ENCODE measurements at places on chromosomes 16 and 17.

DNA sequence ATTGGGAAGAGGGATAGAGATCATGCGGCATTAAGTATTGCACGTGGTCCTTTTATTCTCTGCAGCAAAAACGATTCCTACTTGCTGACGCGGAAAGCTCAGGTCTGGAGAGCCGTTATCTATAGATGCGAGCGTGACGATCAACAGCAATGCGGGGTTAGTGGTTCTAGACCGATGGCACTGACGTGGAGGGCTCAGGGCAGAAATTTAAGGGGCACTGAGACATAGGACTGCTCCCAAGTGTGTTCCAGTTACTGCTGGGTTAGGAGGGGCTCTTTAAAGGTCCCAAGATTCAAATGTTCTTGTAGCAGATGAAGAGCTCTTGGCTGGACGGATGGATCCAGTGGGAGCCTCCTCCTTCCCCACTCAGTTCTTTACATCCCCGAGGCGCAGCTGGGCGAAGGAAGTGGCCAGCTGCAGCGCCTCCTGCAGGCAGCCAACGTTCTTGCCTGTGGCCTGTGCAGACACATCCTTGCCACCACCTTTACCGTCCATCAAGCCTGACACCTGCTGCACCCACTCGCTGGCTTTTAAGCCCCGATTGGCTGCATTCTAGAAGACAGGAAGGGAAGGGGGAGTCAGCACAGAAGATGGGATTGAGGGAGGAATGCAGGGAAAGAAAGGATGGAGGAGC is 732 bp upstream of the EXOSC6 start:
- no peak for DNase-seq

- DNase-seq = no peak
Measured at GRCh38 chr17:79028496-79029326, 4.7 kb downstream of the C1QTNF1 start.

DNA sequence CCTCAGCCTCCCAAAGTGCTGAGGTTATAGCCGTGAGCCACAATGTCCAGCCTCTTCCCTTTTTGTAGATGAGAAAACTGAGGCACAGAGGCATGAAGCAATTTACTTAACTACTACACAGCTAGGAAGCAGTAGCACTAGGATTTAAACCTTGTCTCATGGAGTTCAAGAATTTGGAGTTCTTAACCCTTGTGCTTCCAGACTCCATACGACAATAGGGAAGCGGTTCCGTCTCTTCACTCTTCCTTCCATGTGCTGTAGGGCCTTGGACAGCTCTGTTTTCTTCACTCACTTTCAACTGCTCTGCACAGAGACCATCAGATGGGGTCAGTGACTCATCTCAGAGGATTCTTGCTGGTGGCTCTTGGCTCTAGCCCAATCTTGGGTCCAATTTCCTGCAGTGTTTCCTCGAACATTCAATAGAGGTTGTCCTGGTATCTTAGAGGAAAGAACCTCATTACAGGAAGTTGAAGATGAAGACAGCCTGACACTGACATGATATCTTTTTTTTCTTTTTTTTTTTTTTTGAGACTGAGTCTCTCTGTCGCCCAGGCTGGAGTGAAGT is 19.3 kb downstream of the ITGAL start:
- no peak for DNase-seq

DNA sequence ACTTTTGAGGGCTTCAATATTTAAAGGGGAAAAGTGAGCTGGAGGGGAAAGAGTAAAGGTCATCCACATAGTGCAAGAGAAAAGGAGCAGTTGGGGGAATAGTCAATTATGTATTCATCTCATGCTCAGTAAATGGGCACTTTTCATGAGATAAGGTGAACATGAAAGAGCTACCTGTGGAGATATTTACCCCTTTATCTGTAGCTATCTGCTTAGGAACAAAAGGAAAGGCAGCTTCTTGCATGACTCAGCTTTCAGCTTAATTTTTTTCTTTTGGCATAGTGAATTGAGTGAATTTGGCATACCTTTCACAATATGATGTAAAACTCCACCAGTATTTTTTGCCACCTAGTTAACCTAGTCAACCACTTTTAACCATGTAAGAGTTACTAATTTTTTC is 26.4 kb downstream of the CPD start:
- no peak for DNase-seq

- peak; percentile 44 for DNase-seq
Measured at GRCh38 chr17:74282587-74283370, 8.7 kb downstream of the DNAI2 start.
